Esophagus squamous epithelium (tissue), 5 donors: ENCODE measurements at places on chromosomes 4 and X.

DNA sequence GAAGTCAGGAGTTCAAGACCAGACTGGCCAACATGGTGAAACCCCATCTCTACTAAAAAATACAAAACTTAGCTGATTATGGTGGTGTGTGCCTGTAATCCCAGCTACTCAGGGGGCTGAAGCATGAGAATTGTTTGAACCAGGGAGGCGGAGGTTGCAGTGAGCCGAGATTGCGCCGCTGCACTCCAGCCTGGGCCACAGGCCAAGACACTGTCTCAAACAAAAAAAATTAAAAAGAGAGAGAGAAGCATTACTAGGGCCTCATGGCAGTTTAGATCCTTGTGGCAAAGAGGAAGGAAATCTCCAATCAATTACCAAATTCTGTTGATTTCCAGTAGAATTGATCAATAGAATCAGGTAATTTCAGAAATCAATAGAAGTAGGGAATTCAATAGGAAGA, 16.8 kb upstream of the SLC34A2 start:
- DNase-seq, result no peak

DNA sequence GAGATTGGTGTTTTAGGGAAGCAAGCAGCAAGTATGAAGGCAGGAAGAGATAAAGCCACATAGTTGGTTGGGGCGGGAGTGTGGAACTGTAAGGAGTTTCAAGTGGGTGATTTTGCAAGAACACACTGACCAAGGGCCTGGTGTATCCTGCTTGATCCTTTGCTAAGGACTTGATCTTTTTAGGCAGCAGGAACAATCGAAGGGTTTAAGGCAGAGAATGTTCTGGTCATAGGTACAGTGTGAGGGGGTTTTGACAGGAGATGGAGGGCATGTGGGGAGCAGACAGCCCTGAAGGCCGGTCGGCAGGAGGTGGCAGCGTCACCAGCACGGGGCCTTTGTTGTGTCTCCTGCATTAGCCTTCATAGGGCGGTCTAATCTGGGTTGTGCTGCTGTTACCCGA, 54.7 kb downstream of the FAM193A start:
- no peak for DNase-seq

GRCh38 chr4:149933883-149934282, 118.2 kb upstream of the IQCM start:
- no peak for DNase-seq

GRCh38 chr4:1055721-1056590, 44.5 kb downstream of the FGFRL1 start:
- no peak for DNase-seq

GRCh38 chr4:140816806-140817510, 60.8 kb upstream of the TBC1D9 start:
- no peak for DNase-seq

DNA sequence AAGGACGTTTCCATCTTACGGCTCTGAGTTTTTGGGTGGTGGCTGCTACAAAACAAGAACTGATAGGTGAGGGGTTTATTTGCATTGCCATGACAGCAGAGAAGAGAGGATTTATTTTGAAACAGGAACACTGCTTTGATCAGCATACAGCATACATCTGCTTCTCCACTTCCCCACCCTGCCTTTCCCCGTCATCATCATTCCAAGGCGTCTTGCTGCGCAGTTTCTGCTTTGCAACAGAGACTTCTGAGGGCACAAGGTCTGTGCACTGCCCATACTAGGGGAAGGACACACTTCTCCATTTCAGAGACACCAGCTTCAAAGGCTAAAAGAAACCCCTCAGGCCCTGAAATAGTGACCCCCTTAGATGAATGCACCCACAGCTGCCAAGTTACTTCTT, 19.1 kb downstream of the STARD8 start:
- no peak for DNase-seq

DNA sequence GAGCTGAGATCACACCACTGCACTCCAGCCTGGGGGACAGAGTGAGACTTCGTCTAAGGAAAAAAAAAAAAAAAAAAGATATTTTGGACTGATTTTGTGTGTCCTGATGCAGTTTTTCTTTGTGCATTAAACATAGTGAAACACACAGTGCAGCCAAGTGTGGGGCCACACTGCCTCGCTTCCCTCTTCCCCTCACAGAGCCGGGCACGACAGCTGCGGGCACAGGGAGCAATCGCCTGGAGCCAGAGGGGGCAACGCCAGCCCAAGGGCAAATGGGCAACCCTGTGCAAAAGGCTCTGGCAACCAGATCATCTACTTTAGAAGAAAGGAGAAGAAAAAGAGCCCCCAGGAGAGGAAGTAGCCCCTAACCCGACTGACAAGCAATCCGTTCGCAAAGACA, 13.5 kb upstream of the CCNQ start:
- DNase-seq, result no peak

- DNase-seq, result no peak
These were observed 45.5 kb downstream of the TMEM144 start for GRCh38 chr4:158255727-158256324.

- no peak for DNase-seq
These were observed 123.0 kb downstream of the ZNF827 start for GRCh38 chr4:145815626-145816025.

DNA sequence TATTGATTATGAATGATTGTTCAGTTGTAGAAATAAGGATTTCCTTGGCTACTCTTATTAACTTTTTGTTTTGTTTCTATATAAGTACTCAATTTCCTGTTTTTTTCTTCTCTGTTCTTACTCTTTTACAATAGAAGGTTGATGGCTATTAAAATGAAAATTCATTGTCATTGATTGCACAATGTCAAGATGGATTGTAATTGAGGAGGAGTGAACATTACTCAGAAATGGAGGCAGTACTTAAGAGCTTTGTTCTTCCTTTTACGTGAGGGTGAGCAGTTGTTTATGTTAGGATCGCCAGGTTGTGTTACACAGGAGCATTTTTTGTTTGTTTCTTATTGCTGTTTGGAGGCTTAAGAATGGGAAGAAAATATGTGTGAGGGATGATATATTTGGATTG, 2062.4 kb downstream of the ARAP2 start:
- DNase-seq, result no peak
